T-cell (primary cell): ENCODE measurements at places on chromosomes 12 and 14. TPM values are rescaled to one million over a fixed set of nuclear protein-coding genes. Genes with fewer than 3 reads are reported as not detected.

- DNase-seq, result no peak
- H3K27ac ChIP-seq, result no peak overlapping the region
- no peaks in the 10 kb centered on the region for H3K4me1 ChIP-seq
- no peaks in the 10 kb centered on the region for H3K27me3 ChIP-seq
- no peaks in the 10 kb centered on the region for H3K36me3 ChIP-seq
- H3K4me3 ChIP-seq, result no peak overlapping the region
Observed at GRCh38 chr12:24760606-24761378, 188.1 kb downstream of the BCAT1 start.

DNA sequence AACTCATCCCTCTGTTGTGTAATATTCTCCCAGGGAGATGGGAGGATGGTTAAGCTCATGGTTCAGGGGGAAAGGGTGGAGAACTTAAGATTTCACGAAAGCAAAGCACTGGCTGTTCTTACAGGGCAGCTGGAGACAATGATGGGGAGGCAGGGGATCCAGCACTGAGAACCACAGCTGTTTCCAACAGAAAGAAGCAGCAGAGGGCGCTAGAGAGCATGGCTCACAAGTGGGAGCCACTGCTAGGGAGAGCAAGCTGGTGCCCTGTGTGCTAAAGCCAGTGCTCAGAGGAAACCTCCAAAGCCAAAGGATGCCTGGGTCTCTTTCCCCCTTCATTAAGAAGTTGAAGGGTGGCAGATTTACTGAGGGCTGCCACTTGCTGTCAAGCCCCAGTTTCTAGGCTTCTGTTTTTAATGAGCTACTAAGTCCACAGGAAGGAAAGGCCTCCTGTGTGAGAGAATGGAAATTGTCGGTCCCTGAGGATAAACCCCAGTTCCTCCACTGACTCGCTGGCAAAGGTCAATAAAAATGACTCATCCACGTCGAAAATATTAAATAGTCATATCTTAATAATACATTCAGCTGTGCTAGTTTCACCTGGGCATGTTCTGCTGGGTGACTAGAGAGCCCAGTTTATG lies 199.7 kb downstream of the ANO2 start:
- no peaks in the 10 kb centered on the region for H3K4me1 ChIP-seq
- H3K36me3 ChIP-seq, result no peaks in the 10 kb centered on the region
- no peak overlapping the region for H3K4me3 ChIP-seq
- H3K27me3 ChIP-seq, result no peaks in the 10 kb centered on the region
- H3K27ac ChIP-seq, result no peak overlapping the region

- no peak for DNase-seq
- no peaks in the 10 kb centered on the region for H3K36me3 ChIP-seq
- H3K4me3 ChIP-seq, result no peak overlapping the region
- no peaks in the 10 kb centered on the region for H3K4me1 ChIP-seq
- no peak overlapping the region for H3K27ac ChIP-seq
- peaks cover 18% of the 10 kb centered on the region for H3K27me3 ChIP-seq
Observed at GRCh38 chr12:111221062-111222026, 147.6 kb downstream of the PHETA1 start.

DNA sequence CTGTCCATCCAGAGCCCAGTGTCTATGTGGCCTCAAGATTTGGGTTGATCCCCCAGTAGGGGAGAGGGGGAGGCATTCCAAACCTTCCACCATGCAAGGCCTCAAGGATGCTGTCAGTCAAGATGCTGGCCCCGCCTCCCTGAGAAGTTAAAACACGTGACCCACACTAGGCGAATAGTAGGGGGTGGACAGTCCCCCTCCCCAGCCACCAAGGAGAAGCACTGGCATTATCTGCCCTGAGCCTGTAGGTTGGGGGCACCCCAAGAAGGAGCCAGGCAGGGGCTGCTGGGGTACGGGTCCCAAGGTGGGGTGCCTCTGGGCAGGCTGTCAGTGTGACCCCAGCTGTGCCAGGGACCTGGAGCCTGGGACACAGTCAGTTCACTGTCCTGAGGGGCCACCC lies 2.3 kb downstream of the SLC25A29 start:
- H3K36me3 ChIP-seq, result peaks cover 1% of the 10 kb centered on the region
- H3K27me3 ChIP-seq, result peaks cover 11% of the 10 kb centered on the region
- no peak overlapping the region for H3K27ac ChIP-seq
- peaks cover 22% of the 10 kb centered on the region for H3K4me1 ChIP-seq

DNA sequence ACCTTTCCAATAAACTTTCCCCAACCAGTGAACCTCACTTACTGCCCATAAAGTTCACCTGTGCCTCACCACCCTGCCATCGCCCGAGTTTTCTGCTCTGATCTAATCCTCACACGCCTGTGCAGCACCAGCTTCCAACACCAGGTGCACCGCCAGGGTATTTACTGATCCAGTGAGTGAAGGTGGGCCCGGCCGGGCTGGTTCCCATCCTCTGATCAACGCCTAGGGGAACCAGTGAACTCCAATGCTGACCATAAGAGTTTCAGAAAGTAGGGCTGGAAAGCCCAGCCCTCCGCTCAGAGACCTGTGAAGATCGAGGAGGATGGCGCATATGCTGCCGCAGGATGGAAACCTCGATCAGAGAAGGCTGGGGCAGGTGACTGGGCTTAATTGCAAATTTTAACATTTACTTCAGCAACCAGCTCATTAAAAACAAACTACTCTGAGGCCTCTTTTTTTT lies 685 bp upstream of the MYL6B start:
- H3K27me3 ChIP-seq, result no peaks in the 10 kb centered on the region
- peak overlapping the region; percentile 87 for H3K27ac ChIP-seq
- DNase-seq, result peak; percentile 57
- H3K36me3 ChIP-seq, result peaks cover 5% of the 10 kb centered on the region
- peak overlapping the region; percentile 80 for H3K4me3 ChIP-seq

- no peak overlapping the region for H3K4me3 ChIP-seq
- H3K4me1 ChIP-seq, result no peaks in the 10 kb centered on the region
Observed at GRCh38 chr14:53793790-53794505, 162.7 kb downstream of the BMP4 start.

- no peaks in the 10 kb centered on the region for H3K27me3 ChIP-seq
- no peak overlapping the region for H3K4me3 ChIP-seq
- peak; percentile 61 for DNase-seq
- H3K27ac ChIP-seq, result no peak overlapping the region
Observed at GRCh38 chr12:123905319-123905925, 67.2 kb downstream of the CCDC92 start.

DNA sequence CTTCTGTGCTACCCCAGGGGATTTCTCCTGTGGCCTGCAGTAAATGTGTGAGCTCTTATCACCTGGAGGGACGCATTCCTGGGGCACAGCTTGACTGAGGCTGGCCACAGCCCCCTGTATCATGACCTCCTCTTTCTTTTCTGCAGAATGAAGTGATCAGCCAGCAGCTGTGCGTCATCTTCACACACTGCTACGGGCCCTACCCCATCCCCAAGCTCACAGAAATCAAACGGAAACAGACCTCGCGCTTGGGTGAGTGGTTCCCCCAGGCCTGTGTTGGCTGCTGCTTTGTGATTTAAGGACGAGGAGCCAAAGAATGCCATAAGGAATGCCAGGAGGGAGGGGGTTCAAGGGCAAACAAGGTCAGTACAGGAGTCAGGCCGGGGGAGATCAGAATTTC lies 50.5 kb upstream of the PWP1 start:
- H3K36me3 ChIP-seq, result peaks cover 11% of the 10 kb centered on the region
- no peaks in the 10 kb centered on the region for H3K4me1 ChIP-seq
- no peak overlapping the region for H3K4me3 ChIP-seq
- no peaks in the 10 kb centered on the region for H3K27me3 ChIP-seq
- no peak overlapping the region for H3K27ac ChIP-seq
- DNase-seq, result no peak

GPR65 gene
- total RNA-seq, result 13.4 TPM

DNA sequence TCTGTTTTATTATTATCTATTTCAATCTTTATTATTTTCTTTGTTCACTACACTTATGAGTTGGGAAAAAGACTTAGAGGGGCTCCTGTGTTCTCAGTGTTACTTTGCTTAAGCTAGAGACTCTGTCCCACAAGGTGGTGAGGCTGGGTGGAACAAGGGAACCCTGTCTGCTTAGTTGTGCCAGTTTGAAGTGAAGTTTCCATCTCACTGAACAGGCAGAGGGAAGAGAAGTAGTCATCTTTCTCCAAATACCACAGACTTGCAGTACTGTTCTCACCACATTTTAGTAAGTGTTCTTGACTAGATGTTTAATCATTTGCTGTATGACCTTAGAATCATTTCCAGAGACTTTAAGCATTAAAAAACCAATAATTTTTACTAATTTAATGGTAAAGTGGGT lies 195.7 kb upstream of the NEDD1 start:
- no peaks in the 10 kb centered on the region for H3K36me3 ChIP-seq
- no peak overlapping the region for H3K4me3 ChIP-seq
- no peak for DNase-seq
- H3K27ac ChIP-seq, result no peak overlapping the region

DNA sequence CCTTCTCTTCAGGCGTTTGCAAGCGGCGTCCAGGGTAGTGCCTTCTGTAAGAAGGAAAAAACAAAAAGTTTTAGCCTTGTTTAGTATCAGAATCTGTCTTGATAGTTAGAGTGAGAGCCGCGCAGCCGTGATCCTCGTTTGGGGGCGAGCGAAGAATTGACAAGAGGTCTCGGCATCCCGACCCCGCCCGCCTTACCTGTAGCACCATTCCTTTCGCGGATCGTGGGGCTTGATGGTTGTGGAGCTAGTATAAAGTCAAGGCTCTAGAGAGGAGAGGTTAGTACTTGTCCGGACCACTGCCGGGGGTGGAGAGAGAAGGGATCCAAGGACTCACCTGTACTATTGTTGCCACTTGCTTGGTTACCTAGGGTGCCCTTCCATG lies 494 bp downstream of the TMTC3 start:
- H3K4me3 ChIP-seq, result peak overlapping the region; percentile 62
- H3K27ac ChIP-seq, result peak overlapping the region; percentile 39
- no peaks in the 10 kb centered on the region for H3K36me3 ChIP-seq
- H3K4me1 ChIP-seq, result peaks cover 12% of the 10 kb centered on the region
- DNase-seq, result no peak

DNA sequence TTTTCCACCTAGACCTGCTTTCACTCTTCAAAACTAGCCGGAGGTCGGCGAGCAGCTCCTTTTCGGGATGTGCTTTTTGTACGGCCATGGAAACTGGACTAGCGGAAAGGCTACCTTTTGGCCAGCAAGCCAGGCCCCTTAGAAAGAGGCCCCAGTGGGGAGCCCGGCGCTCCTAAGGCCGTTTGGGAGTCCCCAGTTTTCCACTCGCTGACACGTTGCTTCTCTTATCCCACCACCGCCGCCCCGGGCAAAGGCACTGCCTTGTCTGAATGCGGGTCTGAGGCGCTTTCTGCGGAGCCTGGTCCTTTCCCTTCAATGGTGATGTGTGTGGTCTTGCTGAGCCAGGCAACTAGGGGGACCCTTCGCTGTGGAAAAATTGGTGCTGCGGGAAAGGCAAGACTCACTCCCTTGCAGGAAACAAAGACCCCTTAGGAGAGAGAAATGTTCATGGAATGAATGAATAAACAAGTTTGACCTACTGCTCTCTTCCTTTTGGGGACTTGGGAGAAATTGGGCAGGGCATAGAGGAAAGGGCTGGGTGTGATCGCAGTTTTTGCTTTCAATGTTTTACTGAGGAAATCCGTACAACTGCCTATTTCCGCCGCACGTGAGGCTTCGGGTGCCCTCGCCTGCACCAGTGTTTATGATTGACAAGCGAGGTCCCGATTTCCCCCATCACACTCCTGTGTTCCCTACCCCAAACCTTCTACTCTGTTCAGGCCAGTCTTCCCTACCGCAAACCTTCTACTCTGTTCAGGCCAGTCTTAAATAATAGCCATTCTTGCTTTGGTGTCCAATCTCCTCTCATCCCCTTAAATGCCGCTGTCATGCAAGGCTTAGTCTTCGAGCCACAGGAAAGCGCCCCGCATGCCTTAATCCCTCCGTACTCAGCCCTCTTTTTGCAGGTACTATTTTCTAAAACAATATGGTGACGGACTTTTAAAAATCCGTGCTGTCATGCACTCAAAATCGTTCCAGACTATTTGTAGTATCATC lies 1.0 kb upstream of the SLC38A2 start:
- no peaks in the 10 kb centered on the region for H3K27me3 ChIP-seq
- peak; percentile 26 for DNase-seq
- peak overlapping the region; percentile 79 for H3K27ac ChIP-seq
- no peaks in the 10 kb centered on the region for H3K36me3 ChIP-seq
- H3K4me3 ChIP-seq, result peak overlapping the region; percentile 98
- H3K4me1 ChIP-seq, result peaks cover 17% of the 10 kb centered on the region

ITGB7 gene
- 469 TPM for total RNA-seq

RAPGEF3 gene
- 0.98 TPM for total RNA-seq

DNA sequence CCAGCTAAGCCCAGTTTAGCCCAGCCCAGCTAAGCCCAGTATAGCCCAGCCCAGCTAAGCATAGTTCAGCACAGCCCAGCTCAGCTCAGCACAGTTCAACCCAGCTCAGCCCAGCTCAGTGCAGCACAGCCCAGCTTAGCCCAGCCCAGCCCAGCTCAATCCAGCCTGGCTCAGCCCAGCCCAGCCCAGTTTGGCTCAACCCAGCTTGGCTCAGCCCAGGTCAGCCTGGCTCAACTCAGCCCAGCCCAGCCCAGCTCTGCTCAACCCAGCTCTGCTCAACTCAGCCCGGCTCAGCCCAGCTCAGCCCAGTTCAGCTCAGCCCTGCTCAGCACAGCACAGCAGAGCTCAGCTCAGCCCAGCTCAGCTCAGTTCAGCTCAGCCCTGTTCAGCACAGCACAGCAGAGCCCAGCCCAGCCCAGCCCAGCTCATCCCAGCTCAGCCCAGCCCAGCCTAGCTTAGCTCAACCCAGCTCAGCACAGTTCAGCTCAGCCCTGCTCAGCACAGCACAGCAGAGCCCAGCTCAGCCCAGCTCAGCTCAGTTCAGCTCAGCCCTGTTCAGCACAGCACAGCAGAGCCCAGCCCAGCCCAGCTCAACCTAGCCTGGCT lies 330.9 kb downstream of the TMEM121 start:
- H3K4me1 ChIP-seq, result no peaks in the 10 kb centered on the region
- H3K36me3 ChIP-seq, result no peaks in the 10 kb centered on the region
- no peak overlapping the region for H3K4me3 ChIP-seq
- no peak for DNase-seq
- H3K27ac ChIP-seq, result peak overlapping the region; percentile 92

DNA sequence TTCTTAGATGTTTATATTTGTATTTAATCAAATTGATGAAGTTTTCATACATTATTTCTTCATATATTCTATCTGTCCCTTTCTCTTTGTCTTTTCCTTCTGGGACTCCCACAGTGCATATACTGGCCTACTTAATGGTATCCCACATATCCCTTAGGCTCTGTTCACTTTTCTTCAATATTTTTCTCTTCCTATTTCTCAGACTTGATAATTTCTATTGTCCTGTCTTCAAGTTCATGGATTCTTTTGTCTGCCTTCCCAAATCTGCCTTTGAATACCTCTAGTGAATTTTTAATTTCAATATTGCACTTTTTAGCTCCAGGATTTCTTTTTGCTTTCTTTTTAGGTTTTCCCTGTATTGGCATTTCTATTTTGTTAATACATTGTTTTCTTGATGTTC lies 33.4 kb downstream of the IFT81 start:
- H3K4me3 ChIP-seq, result no peak overlapping the region
- DNase-seq, result no peak
- no peak overlapping the region for H3K27ac ChIP-seq
- H3K4me1 ChIP-seq, result no peaks in the 10 kb centered on the region
- H3K27me3 ChIP-seq, result no peaks in the 10 kb centered on the region
- H3K36me3 ChIP-seq, result no peaks in the 10 kb centered on the region

- no peak overlapping the region for H3K4me3 ChIP-seq
- no peak overlapping the region for H3K27ac ChIP-seq
- H3K36me3 ChIP-seq, result no peaks in the 10 kb centered on the region
- DNase-seq, result no peak
- H3K27me3 ChIP-seq, result no peaks in the 10 kb centered on the region
Observed at GRCh38 chr12:98908866-98909265, 263.8 kb downstream of the APAF1 start.

GRCh38 chr14:36014236-36014635 lies 162.3 kb downstream of the PTCSC3 start:
- H3K4me1 ChIP-seq, result no peaks in the 10 kb centered on the region
- H3K27ac ChIP-seq, result no peak overlapping the region
- no peaks in the 10 kb centered on the region for H3K27me3 ChIP-seq
